CD4-positive, alpha-beta T cell treated with Interleukin-17A for 1 hour (primary cell): ENCODE measurements at places on chromosomes 12 and 14.

- no peak for DNase-seq
These were observed 26.8 kb upstream of the CEBPE start for GRCh38 chr14:23145794-23146350.

DNA sequence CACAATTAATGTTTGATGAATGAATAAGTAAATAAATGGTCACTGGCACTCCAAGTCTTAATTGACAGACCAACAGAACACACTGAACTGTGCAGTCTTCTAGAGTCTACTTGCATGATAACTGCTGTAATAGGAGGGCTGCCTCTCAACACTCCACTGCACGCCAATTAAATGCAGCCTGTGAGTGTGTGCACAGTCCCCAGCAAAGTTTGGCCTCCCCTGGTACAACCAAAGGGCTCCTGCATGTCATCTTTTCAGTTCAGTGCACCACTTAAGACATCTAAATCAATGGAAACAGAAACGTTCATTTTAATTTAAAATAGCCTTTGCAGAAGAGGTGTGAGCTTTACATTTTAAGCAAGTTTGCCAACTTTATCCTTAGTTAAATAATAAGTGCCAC is 121.7 kb upstream of the USP15 start:
- DNase-seq, result no peak

DNA sequence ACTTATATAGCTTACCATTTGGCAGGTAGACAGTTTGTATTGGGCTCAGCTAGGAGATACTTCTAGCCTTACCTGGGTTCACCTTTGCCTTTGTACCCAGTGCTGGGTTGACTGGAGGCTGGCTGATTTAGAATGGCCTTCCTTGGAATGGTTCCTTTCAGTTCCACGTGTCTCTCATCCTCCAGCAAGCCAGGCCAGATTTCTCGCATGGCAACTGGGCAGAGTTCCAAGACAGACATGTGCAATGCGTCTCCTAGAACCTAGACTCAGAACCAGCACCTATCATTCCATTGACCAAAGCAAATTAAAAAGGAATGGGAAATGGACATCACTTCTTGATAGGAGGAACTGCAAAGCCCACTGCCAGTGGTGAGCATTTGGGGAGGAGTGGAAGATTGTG is 79.1 kb upstream of the BDKRB2 start:
- no peak for DNase-seq

- DNase-seq, result no peak
These were observed 230.5 kb downstream of the ATP23 start for GRCh38 chr12:58171914-58172313.

DNA sequence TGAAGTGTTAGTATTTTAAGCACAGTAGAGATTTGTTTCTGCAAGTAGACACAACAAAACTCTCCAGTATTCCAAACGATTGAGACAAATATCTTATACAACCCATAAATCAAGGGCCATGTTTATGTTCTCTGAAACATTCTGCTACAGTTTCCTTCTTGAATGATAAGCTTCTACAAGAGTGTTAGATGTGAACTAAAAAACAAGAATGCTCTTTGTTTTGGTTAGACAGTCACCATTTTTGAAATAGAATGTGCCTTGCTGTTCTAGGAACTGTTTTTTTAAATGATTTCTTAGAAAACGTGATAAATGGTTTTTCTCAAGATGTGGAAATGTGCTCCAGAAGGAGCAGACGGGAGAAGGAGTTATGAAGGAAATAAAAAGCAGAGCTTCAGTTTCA is 1656.3 kb upstream of the FLRT2 start:
- DNase-seq, result no peak

GRCh38 chr14:88004506-88005036 is 364 bp upstream of the GPR65 start:
- DNase-seq, result no peak

- DNase-seq, result no peak
These were observed 461.4 kb upstream of the SYT1 start for GRCh38 chr12:78403136-78403535.

GRCh38 chr14:92619671-92620456 is 106.3 kb downstream of the RIN3 start:
- no peak for DNase-seq

DNA sequence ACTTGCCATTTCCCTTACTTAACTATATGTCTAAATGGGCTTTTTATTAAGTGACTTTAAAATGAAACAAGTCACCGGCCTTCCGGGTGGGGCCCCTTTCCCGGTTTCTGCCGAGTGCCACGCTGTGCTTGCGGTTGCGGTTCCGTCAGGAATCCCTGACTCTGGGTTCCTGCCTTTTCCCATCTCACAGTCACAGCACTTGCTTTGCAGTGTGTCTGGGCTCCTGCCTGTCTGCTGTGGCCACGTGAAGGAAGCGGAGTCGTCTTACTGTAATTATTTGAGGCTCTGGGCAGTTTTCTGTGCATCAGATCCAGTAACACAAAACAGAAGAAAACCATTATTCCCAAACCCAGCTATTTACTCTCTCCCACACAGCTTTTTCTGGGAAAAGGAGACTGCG is 44.0 kb upstream of the FRMD6 start:
- no peak for DNase-seq

GRCh38 chr12:50515587-50515986 is 10.8 kb downstream of the DIP2B start:
- no peak for DNase-seq

DNA sequence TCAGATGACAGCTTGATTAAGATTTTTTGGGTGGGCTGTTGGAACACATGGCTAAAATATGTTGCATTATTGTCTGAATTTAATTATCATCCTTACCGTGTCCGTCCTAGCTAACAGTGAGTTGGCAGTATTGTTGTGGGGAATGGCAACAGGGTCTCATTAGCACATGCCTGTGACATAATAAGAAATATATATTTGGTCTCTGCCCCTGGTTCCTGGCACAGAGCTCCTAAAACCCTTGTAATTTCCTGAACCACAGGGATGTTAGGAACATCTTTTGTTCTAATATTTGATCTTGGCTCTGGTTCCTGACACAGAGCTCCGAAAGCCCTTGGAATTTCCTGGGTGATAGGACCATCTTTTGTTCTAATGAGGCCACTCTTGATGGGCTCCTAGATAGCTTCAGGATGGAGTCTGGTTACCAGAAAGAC is 76.0 kb downstream of the SYNE2 start:
- no peak for DNase-seq

DNA sequence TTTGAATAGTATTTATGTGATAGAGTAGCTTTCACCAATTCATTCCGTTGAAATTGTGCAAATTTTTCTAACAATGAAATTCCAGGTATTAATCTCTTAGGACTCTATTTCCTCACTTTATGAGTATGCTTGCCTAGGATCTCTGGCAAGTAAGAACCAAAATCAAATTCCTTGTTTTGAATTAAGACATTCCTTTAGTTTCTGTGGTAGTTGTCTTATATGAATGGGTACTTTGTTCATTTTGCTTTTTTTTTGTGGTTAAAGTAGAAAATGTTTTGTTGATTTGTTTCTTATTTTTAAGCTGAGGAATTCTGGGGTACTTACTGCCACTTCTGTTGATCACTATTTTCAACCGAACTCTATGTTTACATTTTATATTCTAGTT is 59.8 kb downstream of the KITLG start:
- DNase-seq, result no peak

GRCh38 chr12:11863988-11864387 is 206.8 kb upstream of the BCL2L14 start:
- DNase-seq, result no peak
